Activated CD4-positive, alpha-beta T cell treated with anti-CD3 and anti-CD28 coated beads for 36 hours (primary cell): ENCODE measurements at places on chromosomes 7 and 10. TPM values are rescaled to one million over a fixed set of nuclear protein-coding genes. Genes with fewer than 3 reads are reported as not detected.

- DNase-seq: no peak
- H3K36me3 ChIP-seq: no peaks in the 10 kb centered on the region
- no peak overlapping the region for H3K27ac ChIP-seq
These were observed 269.1 kb downstream of the GATA3 start for GRCh38 chr10:8323428-8324054.

SEMA3A gene
- 1.4 TPM for total RNA-seq

- H3K27me3 ChIP-seq: no peaks in the 10 kb centered on the region
- no peak for DNase-seq
- H3K36me3 ChIP-seq: no peaks in the 10 kb centered on the region
- peak overlapping the region; percentile 17 for H3K27ac ChIP-seq
- peaks cover 33% of the 10 kb centered on the region for H3K4me1 ChIP-seq
- H3K4me3 ChIP-seq: peak overlapping the region; percentile 95
These were observed 484 bp upstream of the MSRB2 start for GRCh38 chr10:23094786-23095403.

DNA sequence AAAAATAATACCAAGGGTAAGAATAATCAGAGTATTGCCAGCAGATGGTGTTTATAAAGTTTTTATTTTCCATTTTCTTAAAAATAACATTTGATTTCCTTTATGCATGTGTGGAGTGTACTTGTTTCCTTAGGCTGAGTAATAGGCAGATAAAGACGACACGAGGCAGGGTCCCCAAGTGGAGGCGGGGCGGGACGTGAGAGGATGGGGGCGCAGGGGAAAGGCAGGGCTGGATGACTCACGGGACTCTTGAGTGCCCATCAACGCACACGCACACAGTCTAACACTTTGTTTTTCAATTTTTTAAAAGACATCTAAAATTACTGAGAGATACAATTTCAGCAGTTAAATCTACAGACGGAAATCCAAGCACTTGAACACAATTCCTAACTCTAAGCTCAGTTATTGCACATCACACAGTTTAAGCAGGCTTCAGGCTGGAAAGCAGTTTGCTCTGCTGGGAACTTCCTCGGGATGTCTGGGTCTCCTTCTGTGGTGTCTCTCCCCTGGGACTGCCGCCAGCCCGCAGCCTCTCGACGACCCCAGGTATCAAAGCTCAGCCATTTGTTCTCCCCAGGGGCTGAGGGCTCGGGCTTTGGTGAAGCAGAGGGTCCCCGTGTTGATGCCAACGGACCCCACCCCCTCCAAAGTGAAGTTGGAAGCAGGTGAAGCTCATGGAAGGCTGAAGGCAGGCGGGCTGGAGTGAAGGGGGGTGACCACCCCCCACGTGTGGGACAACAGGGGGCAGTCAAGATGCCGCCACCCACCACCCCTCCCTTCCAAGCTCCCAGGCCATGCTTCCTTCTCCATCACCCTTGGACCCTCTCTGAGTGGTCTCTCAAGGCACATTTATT is 29.1 kb downstream of the SPOCK2 start:
- no peak overlapping the region for H3K4me3 ChIP-seq
- peaks cover 14% of the 10 kb centered on the region for H3K36me3 ChIP-seq
- H3K4me1 ChIP-seq: peaks cover 25% of the 10 kb centered on the region
- peak overlapping the region; percentile 70 for H3K27ac ChIP-seq
